ENCODE measurements at places on chromosomes 16 and 17. TPM values are rescaled to one million over a fixed set of nuclear protein-coding genes. Genes with fewer than 3 reads are reported as not detected.
A peak's percentile ranks its signal among the peaks of the same experiment; 100 is the strongest.

DNA sequence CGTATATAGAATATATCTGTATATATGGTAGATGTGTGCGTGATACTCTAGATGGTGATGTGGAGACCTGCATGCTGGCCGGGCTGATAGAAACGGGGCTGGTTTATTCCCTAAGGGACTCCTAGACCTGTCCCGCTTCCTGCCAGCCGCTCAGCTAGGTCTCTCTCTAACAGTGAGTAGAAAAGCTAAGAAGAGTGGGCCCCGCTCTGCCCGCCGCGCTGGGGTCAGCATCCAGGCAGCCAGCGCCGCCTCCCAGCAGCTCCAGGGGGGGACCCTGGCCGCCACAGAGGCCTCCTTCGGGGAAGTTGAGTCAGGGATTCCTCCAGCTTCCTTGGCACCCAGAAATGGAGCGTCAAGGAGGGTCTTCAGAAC, 9.4 kb downstream of the CYGB start:
- H3K27ac ChIP-seq = peak overlapping the region; percentile 90
- H3K4me3 ChIP-seq = peak overlapping the region; percentile 45
- no peaks in the 10 kb centered on the region for H3K36me3 ChIP-seq
- no peaks in the 10 kb centered on the region for H3K27me3 ChIP-seq
- no peak for DNase-seq

DNA sequence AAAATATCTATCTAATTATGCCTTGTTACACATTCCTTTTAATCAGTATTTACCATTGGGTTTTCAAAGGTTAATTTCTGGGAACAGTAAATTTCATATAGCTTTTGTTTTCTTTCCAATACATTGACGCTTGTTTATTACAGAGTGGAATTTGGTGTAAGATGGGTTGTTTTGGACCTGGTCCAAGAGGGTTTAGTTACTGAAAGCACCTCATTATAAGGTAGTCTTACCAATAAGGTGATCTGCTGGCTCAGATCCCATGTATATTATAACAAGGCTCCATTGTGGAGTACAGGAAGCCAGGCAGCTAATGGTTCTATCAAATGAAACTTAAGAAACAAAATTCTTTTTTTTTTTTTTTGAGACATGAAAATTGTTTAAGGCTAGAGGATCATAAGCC, 87.3 kb upstream of the NACA2 start:
- no peaks in the 10 kb centered on the region for H3K4me1 ChIP-seq
- no peak overlapping the region for H3K27ac ChIP-seq
- DNase-seq = no peak
- H3K27me3 ChIP-seq = no peaks in the 10 kb centered on the region

GRCh38 chr17:58338841-58339754, 10.5 kb upstream of the TSPOAP1 start:
- H3K27me3 ChIP-seq = no peaks in the 10 kb centered on the region
- no peak overlapping the region for H3K4me3 ChIP-seq
- no peak overlapping the region for H3K27ac ChIP-seq
- peak; percentile 42 for DNase-seq
- H3K4me1 ChIP-seq = peaks cover 7% of the 10 kb centered on the region
- no peaks in the 10 kb centered on the region for H3K36me3 ChIP-seq

GRCh38 chr16:66502020-66502913, 47.7 kb downstream of the TK2 start:
- DNase-seq = peak; percentile 92
- H3K27ac ChIP-seq = peak overlapping the region; percentile 53
- no peaks in the 10 kb centered on the region for H3K36me3 ChIP-seq
- H3K27me3 ChIP-seq = no peaks in the 10 kb centered on the region
- peak overlapping the region; percentile 24 for H3K4me3 ChIP-seq

DNA sequence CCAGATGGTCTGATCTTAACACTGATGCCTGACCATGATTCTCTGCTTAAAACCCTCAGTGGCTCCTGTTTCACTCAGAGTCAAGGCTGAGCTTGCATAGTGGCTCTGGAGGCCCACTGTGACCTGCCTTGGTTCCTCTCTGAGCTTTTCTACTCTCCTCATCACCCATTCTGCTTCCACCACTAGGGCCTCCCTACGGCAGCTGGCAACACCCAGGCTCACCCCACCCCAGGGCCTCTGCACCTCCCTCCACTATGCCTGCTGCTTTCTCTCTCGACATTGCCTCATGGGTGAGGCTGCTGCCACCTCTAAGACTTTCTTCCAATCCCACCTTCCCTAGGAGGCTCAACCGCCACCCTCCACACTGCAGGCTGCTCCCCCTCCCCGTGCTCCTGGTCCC, 127.6 kb downstream of the IRX3 start:
- H3K4me1 ChIP-seq = no peaks in the 10 kb centered on the region
- H3K4me3 ChIP-seq = no peak overlapping the region
- no peaks in the 10 kb centered on the region for H3K27me3 ChIP-seq
- no peaks in the 10 kb centered on the region for H3K36me3 ChIP-seq
- H3K27ac ChIP-seq = no peak overlapping the region
- no peak for DNase-seq

DNA sequence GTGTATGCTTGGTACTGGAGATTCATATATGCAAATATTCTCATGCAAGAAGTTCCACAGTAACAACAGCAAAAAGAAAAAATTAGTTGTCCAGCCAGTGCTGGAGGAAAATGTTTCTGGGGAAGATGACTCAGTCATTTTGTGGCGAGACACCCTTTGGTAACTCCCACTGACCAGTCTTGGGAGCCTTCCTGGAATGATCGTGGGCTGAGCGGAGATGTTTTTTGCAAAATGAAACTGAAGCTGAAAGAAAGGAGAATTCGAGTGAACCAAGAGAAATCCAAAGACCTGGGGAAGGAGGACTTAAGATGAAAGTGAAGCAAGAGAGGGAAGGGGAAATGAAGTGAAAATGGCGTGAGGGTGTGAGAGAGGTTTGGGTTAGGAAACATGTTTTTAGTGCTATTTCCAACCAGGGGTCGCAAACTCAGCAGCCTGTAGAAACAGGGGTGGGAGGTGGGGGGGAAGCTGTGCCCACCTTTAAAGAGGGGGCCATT, 5.2 kb downstream of the ITPRIPL2 start:
- H3K36me3 ChIP-seq = peaks cover 14% of the 10 kb centered on the region
- H3K27ac ChIP-seq = peak overlapping the region; percentile 94
- peak overlapping the region; percentile 38 for H3K4me3 ChIP-seq
- H3K4me1 ChIP-seq = peaks cover 54% of the 10 kb centered on the region
- no peak for DNase-seq

NOG gene
- 6.7 TPM for total RNA-seq

RHOT2 gene
- 26.6 TPM for total RNA-seq

DNA sequence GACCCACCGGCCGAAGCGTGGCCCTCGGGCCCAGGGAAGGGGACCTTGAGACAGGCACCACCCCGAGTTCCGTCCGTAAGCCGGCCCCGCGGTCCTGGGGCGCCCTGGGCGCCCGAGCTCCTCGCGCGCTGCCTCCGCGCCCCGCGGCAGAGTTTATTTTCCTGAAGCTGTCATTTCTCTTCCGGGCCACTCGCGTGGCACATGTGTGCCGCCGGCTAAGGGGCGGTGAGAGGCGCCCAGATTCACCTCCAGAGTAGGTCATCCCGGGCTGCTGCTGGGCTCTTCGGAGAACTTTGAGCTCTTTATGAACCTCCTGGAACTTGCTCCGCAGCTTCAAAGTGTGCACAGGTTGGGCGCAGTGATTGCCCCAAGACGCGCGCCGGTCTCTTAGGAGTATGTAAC, 489 bp downstream of the ZC3H18 start:
- H3K4me1 ChIP-seq = peaks cover 22% of the 10 kb centered on the region
- H3K4me3 ChIP-seq = peak overlapping the region; percentile 61
- DNase-seq = no peak

DNA sequence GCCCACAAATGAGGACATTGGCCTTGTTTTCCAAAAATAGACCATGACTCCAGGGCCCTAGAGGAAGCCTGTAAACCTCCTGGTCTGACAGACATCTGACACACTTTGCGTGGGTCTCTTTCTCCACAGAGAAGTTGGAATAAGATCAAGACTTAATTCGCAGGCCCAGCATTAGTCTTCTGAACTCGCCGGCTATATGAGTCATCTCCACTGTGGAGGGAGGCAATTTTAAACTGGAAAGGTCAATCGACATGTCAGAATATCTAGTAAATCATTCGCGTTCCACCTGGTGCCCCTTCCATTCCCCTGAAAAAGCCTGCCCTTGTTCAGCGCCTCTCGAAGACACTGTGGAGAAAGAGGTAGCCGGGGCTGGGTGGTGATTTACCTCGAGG, 140.1 kb downstream of the CLEC16A start:
- no peaks in the 10 kb centered on the region for H3K36me3 ChIP-seq
- H3K4me1 ChIP-seq = peaks cover 11% of the 10 kb centered on the region
- H3K4me3 ChIP-seq = no peak overlapping the region
- peak overlapping the region; percentile 9 for H3K27ac ChIP-seq
